ENCODE measurements at places on chromosomes 5 and 9.

DNA sequence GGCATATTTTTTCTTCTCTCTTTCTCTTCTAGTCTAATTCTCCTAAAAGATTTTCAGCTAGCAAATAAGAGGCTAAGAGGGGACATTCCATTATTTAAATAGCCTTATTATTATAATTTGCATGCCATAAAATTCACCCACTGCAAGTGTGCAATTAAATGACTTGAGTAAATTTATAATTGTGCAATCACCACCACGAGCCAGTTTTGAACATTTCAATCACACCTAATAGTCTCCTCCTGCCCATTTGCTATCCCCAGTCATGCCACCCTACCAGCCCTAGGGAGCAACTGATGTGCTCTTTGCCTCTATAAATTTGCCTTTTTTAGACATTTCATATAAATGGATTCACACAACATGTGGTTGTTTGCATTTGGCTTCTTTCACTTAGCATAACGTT, 12.0 kb upstream of the SLC36A2 start:
- no peak for DNase-seq

- DNase-seq, result no peak
Observed at GRCh38 chr9:111821006-111821528, 26.3 kb upstream of the SHOC1 start.

DNA sequence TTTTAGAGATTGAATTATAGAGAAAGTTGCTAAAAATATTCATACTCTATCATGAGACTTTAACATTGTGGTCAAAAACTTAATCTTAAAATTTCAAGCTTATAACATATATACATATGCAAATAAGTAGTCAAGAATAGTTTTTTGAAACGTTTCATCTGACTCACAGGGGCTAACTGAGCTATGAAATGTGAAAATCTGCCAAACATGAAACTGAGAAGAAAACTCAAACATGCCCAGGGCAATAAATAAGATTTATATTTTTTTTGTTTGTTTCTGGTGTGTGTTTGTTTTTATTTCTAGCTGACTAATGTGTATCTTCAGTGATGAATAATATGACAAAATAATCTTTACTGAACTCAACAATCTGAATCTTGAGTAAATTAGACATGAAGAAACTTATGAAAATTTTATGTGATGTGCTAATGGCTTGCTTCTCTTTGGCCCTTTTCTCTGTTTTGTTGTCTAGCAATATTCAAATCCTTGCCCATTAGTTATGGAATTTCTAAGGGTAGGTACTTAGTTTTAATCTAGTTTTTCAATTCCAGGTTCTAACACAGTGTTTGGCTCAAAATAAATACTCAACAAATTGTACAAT, 99.9 kb downstream of the FAM174A start:
- DNase-seq, result no peak

DNA sequence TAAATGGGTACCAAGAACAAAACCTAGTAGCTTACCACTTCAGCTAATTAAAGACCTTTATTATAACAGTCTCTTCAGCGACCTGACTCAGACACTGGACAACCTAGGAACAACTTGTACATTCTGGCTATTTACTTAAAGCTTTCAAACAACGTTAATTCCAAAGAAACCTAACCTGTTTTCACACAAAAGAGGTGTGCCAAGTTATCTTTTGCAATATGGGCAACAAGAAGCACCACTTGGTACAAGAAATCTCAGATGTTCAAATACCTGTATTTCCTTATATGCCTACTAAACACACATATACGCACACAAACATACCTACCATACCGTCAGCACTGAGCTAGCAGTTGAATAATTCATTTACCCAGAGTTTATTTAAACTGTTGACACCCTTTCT, 23.0 kb downstream of the RNF145 start:
- no peak for DNase-seq
